ENCODE measurements at places on chromosomes 7 and 10.

DNA sequence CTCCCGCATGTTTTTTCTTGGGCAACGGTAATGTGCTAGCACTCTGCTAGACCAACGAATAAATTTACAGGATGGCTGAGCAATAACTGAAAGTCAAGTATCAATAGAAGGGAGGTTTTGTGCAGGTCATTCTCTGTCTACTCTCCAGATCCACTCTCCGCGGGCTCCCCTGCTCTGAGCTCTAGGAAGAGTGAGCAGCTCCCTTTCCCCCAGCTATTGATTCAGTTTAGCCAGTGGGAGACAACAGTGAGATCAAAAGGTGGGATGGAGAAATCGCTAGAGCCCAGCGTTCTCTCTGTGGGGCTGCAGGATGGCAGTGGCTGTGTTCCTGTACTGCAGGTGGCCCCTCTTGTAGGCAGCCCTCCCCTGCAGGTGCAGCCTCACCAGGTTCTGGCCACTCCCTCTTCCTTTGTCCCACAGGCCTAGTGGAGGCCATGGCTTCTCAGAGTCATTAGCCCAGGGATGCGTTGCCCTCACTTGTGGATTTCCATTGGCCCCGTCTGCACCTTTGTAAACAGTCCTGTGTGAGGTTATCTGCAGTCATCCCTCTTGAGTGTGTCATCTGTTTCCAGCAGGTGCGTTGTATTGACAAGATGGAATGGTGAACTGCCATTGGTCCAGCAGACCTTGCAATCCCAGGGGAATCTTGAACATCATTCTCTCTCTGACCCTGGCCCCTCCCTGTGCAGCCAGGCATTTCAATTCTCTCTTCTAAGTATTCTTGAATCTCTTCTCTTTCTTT, 11.1 kb downstream of the MSRB2 start:
- DNase-seq: no peak

GRCh38 chr10:24451325-24451820, 242.4 kb downstream of the KIAA1217 start:
- DNase-seq: no peak

GRCh38 chr10:29849886-29850285, 209.5 kb downstream of the JCAD start:
- DNase-seq: no peak

DNA sequence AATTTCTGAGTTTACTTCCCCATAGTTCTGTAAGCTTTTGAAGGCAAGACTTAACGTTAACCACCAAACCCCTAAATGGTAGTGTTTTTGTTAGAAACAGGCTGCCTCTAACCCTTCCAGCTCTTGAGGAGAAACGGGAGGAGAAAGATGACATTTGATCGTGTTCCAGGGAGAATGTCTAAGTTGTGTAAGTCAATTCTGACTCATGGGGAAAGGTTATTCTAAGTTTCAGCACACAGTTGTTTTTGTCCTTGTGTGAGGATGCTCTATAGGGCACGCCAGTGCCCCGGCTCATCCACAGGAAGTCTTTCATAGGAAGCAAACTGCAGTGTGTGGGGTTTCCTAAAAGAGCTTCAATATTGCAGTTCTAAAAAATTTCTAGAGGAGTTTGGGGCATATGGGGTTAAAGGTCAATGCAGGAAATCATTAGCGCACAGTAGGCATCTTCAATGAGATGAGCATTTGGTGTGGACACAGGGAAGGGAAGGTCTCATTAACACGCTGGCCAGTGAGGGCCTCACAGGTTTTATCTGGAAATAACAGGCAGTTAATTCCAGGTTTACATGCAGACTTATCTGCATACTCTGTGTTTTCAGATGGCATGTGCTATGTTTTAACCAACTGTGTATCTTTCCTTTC, 638.2 kb upstream of the IGFBP3 start:
- DNase-seq: no peak

GRCh38 chr10:4407783-4408182, 418.2 kb upstream of the AKR1E2 start:
- no peak for DNase-seq

DNA sequence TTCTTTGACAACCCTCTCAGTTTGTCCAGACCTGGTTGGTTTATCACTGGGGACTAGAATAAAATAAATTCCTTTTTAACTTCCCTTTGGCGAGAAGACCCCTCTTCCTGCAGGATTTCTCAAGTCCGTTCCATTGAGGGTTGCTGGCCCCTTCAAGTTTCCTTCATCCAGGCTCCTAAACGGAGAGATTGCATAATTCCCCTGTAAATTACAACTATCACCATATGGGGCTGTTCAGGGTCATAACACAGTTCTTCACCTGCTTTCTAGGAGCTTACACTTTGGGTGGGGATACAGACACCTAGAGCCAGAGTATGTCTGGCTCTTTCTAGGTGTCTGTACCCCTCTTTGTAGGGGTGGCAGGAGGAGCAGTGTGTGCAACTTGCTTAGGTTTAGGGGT, 3.3 kb upstream of the COPS6 start:
- DNase-seq: no peak

GRCh38 chr10:78985973-78986818, 82.6 kb upstream of the ZMIZ1 start:
- DNase-seq: no peak

GRCh38 chr10:50390302-50390701, 139.0 kb upstream of the ASAH2 start:
- no peak for DNase-seq

DNA sequence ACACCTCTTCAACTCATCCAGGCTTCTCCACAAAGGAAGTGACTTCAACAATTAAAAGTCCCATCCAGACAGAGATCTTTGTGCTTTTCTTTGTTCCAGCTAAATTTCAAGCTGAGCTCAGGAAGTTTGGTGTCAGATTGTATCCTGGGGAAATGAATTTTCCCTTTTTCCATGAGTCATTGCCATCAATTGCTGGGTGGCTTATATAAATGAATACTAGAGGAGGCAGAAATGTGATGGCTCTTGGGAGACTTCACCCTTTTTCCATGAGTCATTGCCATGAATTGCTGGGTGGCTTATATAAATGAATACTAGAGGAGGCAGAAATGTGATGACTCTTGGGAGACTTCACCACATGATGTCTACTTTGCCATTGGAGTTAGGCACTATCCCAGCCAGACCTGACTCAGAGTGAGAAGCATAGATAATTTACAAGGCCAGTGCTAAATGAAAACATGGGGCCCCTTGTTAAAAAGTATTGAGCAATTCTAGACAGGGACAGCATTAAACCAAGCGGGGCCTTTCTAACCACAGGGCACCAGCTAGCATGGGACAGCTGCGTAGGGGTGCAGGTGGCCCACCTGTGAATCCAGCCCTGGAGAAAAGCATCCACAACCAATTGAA, 339.2 kb upstream of the PODXL start:
- no peak for DNase-seq

GRCh38 chr10:21334891-21335696, 190.4 kb downstream of the SKIDA1 start:
- DNase-seq: no peak

DNA sequence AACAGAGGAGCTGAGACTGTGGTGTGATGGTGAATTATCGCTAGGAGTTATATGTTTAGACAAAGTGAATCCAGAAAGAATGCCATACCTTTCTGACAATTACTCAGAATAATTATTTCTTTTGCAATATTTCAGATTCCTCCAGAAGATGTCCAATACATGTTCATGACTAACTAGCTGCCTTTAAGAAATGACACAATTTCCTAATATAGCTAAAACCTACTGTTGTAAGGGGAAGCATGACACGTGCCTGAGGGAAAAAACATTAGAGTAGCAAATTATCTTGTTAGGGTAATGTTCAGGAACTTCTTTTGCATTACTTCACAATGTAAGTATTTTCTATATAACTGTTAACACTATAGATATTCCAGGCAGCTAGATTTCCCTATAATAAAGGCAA, 150.3 kb downstream of the COL28A1 start:
- no peak for DNase-seq

- DNase-seq: no peak
Measured at GRCh38 chr7:131057794-131058070, 269.9 kb upstream of the MKLN1 start.

DNA sequence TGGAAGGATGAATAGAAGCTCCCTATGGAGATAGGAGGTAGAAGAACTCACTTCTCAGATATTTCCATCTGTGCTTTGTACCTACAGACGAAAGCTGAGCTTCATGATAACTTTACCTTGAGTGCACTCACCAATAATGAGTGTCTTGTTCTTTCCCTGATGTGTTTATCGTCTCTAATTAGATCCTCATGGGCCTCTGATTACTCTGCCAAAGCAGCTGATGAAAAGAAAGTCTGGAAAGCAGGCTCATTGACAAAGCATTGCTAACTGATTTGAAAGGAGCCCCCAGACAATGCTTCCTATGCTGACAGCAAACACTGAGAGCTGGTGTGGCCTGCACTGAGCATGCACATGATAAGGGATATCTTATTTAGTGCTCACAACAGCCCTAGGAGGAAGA, 183.9 kb upstream of the GHITM start:
- no peak for DNase-seq

GRCh38 chr7:151134743-151135524, 32.6 kb downstream of the GBX1 start:
- DNase-seq: no peak

GRCh38 chr10:88243836-88244730, 339.0 kb downstream of the RNLS start:
- DNase-seq: no peak

DNA sequence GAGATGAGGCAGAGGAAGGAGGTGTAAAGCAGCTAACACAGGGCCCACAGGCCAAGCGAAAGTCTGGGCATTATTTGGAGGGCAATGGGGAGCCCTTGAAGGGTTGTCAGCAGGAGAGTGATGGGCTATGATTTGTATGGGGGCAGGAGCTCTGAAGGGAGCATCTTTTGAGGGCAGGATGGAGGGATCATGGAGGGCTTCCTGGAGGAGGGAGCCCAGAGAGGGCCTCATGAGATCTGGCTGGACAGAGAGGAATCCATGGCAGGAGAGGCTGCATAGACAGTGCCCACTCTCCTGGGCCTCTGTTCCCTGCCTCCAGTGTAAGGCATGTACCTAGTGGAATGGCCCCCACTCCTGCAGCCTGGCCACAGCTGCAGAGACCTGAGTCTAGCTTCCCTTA, 136.6 kb upstream of the PPIF start:
- no peak for DNase-seq

GRCh38 chr7:120028636-120029035, 244.3 kb upstream of the KCND2 start:
- DNase-seq: no peak

DNA sequence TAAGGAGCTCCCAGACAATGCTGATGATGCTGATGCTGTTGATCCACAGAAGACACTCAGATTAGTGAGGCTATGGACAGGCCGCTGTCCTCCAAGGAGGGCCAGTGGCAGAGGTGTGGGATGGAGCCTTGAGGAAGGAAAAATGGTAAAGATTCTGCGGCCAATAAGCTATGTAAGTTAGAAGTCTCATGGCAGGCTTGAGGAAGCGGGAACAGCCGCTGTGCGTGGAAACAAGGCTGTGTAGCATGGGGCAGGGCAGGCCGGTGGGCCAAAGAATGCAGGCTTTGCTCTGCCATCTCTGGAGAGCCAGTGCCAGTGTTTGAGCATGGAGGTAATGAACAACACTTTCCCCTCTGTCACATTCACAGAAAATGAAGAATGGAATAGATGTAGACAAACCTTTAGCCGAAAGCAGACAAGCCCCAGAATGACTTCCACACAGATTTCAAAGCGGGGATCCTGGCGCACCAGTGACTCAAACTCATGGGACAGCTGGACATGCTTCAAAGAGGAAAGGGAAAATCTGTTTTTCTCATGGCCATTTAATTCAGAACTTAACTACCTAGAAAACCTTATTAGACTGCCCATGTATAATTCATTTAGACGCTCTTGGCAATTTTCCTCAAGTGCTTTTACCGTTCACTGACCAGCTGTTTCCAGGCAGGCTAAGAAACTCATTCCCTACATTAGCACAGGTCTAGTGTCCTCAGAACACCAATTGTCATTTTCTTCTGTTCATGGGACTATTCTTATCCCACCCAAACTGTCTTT, 16.9 kb upstream of the FIGNL1 start:
- no peak for DNase-seq

DNA sequence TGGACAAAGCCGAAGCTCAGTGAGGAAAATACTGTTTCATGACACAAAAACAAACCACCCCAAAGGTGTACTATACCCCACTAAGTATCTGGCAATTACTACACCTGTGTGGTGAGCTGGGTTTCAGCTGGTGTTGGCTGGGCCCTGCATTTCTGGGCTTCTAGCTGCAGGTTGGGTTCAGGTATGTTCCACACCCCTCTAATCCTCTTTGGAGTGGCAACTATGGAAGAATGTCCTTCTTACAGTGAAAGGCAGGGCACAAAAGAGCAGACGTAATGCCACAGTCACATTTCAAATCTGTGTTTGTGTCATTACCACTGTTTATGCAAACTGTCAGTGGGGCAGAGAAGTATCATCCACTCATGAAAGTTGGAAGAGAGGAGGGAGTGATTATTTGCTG, 201.5 kb upstream of the FZD1 start:
- no peak for DNase-seq

- DNase-seq: no peak
Measured at GRCh38 chr10:58920655-58921003, 255.8 kb upstream of the PHYHIPL start.

Data from stimulated activated CD8-positive, alpha-beta memory T cell treated with anti-CD3 and anti-CD28 coated beads, Interleukin-4, amount 100 ng/mL, for 4 hours (primary cell).